ENCODE measurements at places on chromosomes 5 and 9.

DNA sequence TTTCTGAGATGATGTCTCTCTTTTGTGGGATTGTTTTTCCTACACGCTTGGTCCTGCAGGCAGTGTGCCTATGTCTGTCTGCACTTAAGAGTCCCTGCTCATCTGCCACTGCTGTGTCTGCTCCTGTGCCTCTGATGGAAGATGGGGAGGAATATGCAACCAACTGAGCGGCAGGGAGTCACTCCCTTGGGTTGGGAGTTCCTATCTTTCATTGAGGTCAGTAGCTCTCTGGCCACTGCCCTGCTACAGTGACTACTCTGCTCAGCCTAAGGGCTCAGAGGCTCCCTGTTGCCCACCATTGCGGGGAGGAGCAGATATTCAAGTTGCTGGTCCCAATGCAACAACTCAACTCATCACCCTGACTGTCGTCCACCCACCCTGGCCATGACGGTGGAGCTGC is 13.4 kb upstream of the FAM163B start:
- no peak for DNase-seq

- no peak for DNase-seq
Observed at GRCh38 chr5:1564182-1564748, 40.5 kb upstream of the LPCAT1 start.

DNA sequence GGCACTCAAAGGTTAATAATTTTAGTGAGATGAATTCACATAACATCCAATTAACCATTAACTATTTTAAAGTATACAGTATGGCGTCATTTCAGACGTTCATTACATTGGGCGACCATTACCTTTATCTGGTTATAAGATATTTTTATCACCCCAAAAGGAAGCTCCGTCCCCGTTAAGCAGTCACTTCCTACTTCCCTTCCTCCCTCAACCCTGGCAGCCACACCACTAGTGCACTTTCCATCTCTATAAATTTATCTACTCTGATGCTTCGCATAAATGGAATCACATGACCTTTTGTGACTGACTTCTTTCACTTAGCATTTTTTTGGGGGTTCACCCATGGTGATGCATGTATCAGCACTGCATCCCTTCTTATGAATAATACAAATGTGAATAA is 168.3 kb upstream of the PUM3 start:
- DNase-seq, result no peak

- DNase-seq, result no peak
Observed at GRCh38 chr5:89981021-89981420, 428.5 kb downstream of the CETN3 start.

DNA sequence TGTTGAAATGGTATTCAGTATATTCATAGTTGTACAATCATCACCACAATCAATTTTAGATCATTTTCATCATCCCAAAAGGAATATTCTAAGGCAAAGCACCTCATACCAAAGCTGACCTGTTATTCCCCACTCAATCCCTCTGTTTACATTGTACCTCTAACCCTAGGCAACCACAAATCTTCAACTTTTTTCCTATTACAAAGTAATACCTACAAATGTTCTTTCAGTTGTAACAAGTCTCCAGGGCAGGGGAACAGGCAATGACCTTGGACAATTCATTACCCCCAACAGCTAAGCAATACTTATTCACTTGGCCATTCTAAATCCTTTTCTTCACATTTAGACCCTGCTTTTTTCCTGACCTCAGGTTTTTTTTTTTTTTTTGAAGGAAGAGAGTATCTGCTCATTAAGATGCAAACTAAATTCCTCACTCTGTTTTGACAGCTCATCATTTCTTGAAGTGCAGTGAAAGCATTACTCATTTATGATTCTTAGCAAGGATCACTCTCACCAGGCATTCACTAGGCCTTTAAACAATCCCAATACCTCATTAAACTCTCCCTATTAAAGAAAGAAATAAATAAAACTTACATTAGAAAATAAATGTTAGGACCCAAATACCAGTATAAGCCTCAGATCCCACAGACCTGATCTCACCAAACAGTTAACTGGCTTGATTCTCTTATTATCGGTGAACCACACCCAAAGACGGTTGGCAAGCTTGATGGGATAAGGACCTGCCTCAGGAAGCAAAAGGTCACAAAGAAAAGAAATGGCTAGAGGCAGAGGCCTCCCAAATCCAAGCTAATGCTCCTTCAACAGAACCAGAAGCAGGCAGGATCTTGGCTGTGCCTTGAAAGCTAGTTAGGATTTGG is 15.3 kb downstream of the MTMR12 start:
- no peak for DNase-seq

GRCh38 chr5:88656221-88656950 is 226.6 kb downstream of the MEF2C start:
- no peak for DNase-seq

- DNase-seq, result no peak
Observed at GRCh38 chr5:13511442-13511841, 433.0 kb downstream of the DNAH5 start.

- DNase-seq, result no peak
Observed at GRCh38 chr5:163094492-163095180, 342.8 kb upstream of the CCNG1 start.

DNA sequence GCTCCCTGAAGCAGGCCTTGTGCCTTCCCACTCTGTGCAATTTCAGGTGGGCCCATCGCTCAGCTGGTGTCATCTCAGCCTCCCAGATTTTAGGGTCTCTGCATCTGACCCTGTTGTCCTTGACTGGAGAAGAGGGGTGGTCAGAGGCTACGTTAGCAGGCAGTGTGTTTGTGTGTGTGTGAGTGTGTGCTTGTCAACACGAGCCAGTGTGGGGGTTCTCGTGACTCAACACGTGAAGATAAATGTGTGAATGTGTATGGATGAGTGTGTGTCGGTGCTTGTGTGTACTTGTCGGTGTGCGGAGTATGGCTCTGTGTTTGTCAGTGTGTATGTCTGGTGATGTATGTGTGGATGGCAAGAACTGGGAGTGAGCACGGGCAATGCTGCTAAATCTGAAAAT is 142.6 kb upstream of the KLF4 start:
- DNase-seq, result no peak

DNA sequence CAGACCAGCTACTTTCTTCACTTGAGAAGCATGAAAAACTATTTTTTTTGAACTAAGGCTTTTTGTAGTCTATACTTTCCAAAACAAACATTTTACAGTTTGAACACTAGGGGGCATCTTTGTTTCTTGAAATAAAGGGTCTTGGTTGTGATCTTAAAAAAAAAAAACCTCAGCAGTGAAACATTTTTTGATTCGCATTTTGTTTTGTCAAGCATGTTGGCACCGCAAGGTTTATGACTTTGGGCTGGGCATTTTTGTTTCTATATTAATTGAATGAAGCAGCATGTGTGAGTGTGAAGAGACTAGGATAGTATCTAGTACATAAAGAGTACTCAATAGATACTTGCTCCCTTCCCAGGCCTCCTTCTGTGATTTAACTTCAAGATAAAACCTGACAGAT is 31.6 kb upstream of the ACOT12 start:
- DNase-seq, result no peak

GRCh38 chr9:129867136-129868022 is 32.1 kb downstream of the USP20 start:
- peak; percentile 34 for DNase-seq

DNA sequence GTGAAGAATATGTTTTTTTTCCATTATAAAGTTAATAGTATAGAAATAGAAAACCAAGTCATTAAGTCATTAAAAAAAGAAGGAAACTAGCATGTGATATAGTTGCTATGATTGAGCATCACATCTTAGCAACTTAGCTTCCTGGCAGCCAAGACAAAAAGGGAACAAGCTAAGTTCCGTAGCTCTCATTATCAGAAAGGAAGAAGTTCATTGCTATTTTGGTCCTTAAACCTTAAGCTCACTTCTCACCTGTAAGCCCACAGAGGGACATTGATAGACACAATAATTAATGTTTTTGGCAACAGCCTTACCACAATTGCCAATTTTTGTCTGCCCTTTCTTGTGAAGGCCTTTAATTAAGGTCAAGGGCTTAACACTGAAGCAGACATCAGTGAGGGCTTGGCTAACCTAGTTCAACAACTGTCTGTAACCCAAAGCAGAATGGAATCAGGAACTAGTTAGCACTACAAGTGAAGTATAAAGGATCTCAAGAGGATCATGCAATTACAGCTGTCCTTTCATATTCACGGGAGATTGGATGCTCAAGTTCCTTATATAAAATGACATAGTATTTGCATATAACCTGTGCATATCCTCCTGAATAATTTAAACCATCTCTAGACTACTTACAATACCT is 24.0 kb upstream of the KLF4 start:
- no peak for DNase-seq

- DNase-seq, result no peak
Observed at GRCh38 chr5:180563994-180564393, 27.3 kb downstream of the SCGB3A1 start.

DNA sequence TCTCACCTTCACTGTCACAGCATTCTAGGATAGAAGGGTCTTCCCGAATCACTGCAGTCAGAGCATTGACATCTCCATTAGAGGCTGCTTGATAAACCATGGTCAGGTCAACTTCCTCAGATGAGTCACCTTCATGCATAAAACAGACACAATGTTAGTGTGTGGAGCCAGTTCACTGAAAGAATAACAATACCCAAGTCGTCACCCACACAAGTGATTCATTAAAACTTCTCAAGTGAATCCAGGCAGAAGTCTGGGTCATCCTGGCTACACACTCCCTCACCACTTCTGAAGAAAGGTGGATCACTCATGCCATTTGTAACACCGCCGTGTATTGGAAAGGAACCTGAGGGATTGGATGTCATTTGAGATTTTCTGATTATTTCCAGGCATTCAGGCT is 49.6 kb downstream of the ANKRD55 start:
- no peak for DNase-seq

- no peak for DNase-seq
Observed at GRCh38 chr9:36135741-36136271, 727 bp upstream of the GLIPR2 start.

- DNase-seq, result no peak
Observed at GRCh38 chr9:2012347-2012746, 2.8 kb upstream of the SMARCA2 start.

- no peak for DNase-seq
Observed at GRCh38 chr9:128714586-128715435, 9.1 kb downstream of the ZDHHC12 start.

DNA sequence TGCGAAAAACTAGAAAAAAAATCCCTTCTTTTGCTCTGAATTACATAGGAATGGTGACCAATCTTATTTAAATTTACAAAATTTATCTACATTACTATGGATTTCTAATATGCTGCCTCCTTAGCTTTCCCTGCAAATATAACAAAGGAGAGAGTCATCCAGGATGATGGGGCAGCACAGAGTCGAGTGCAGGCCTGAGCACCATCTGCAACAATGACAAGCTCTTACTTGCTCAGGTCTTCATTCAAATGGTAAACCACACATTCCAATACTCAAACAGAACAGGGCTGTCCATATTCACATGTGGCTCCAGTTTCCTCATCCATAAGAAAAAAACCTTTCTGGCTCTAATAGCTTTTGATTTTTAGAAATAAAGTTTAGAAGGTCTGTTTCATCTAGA is 33.5 kb upstream of the ZNF354B start:
- no peak for DNase-seq

DNA sequence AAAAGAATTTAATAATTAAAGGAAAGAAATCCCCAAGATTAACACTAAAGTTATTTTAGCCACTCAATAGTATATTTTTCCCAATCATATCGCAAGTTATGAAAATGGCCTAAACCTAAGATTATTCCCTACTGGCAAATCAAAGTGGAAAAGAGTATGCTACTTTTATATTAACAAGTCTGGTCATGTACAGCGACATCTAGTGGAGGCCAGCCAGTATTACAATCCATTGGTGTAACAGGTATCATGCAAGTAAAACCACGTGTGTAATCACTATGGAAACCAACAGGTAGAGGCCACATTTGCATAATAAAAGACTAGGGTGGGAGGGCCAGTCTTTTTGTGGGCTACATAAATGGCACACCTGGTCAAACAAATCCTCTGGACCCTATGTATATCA is 976.4 kb upstream of the CDH9 start:
- no peak for DNase-seq

DNA sequence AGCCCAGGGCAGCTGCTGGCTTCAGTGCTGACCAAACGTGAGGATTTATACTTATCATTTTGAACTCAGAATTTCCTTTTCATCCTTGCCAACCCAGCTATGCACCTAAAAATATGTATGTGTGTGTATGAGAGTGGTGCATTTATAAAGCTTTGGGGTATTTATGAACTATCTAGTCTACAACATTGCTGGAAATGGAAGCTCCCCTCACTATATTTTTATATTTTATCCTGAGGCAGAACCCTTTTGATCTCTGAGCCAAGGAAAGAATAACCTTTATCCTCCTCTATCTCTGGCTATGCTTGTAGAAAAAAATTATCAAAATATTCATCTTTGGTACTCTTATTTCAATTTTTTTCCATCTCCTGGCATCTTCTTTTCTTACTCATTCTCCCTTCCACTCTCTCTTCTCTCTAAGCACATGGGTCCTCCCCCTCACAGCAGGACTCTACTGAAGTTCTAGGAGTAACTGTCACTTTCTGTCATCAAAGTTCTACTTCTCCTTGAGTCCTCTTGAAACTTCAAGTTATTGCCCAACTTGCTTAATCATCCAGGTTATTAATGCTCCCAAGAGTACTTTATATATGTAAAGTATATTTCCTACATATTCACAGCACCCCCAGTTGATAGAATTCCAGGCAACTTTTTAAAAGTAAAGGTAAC is 190.9 kb downstream of the HINT1 start:
- no peak for DNase-seq

- DNase-seq, result no peak
Observed at GRCh38 chr9:89684912-89685636, 80.3 kb downstream of the GADD45G start.

DNA sequence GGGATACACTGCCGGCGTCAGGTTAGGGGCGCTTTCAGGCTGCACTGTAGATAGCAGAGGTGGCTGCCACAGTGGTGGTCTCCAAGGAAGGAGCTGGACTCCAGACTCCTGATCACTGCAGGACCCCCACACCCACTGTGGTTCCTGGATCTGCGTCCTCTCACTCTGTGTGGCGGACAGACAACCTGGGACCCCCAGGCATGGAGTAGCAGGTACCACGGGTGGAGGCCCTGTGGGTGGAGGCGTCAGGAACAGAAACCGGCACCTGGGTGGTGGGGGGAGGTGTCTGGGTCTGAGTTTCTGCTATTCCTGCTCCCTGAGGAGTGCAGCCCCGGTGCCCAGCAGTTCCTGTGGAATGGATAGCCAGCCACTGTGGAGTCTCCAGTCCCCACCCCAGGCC is 75.1 kb upstream of the PCAT7 start:
- DNase-seq, result no peak

DNA sequence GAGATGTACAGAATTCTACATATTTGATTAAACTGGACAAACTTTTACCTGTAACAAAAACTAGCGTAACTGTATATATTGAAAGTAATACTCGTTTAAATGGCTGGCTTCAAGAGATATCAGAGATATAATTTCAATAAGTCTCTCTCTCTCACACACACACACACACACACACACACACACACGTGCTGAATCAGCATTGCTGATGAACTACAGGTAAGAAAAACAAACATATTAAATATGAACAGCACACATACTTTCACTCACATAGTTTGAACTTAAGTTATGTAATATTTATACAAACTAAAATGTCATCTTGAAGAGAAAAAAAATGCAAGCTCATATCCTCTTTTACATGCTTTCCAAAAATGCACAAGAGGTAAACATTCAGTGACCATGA is 145.4 kb downstream of the BNC2 start:
- DNase-seq, result no peak

All from naive thymus-derived CD8-positive, alpha-beta T cell (primary cell).